ENCODE measurements at places on chromosomes 4 and X. TPM values are rescaled to one million over a fixed set of nuclear protein-coding genes. Genes with fewer than 3 reads are reported as not detected.

CCDC160 gene
- not detected for total RNA-seq

CCKAR gene
- not detected for total RNA-seq

P2RY10 gene
- total RNA-seq = not detected

USP51 gene
- 0.97 TPM for total RNA-seq

CFP gene
- total RNA-seq = 1.9 TPM

ETDA gene
- not detected for total RNA-seq

SLC26A1 gene
- 0.32 TPM for total RNA-seq

CFAP99 gene
- total RNA-seq = 0.12 TPM

YIPF7 gene
- not detected for total RNA-seq

XAGE1A gene
- not detected for total RNA-seq

GPRASP1 gene
- total RNA-seq = 2.1 TPM

ADH1A gene
- total RNA-seq = not detected
